ENCODE measurements at places on chromosomes 5 and 9.

DNA sequence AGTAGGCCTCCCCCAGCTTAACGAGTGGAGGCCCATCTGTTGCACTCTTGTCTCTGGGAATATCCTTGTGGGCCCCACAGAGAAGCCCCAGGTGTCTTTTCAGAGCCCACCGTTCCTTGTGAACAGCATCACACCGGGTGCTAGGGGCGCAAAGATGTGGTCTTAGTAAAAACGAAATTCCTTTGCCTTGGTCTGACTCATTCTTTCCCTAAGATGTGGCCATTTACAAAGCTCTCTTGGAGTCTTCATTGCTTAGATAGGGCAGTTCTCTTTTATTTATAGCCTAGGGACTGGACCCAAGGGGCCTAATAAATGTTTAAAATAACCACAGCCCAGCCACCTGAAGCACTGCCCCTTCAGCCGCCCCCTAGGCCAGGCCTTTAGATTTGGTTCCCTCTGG is 52.8 kb upstream of the RPL26L1 start:
- no peak for DNase-seq

DNA sequence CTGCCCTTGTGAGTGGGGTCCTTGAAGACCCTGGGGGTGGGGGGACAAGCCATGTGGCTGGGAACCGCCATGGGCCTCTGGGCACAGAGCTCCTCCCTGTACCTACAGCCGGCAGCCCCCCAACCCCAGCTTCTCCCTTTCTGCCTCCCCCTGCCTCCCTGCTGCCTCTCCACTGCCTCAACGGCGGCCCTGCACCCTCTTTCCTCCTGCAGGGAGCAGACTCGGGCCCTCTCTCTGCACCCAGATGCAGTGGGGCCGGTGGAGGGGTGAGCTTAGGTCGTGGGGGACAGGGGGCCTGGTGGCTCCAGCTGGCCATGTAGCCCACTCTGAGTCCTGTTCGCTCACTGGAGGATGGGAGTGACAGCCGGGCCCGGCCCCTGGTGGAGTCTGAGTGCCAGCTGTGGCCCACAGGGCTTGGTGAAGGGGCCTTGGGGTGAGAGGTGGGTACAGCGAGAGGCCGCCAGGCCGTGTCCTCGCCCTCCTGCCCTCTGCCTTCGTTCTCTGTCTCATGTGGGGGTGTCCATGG is 139.3 kb upstream of the COL5A1 start:
- DNase-seq, result no peak

GRCh38 chr5:9454491-9454890 is 91.4 kb downstream of the SEMA5A start:
- DNase-seq, result no peak

- DNase-seq, result no peak
Observed at GRCh38 chr9:83296123-83296522, 233.2 kb upstream of the RASEF start.

- no peak for DNase-seq
Observed at GRCh38 chr5:85000671-85001070, 616.0 kb upstream of the EDIL3 start.

- no peak for DNase-seq
Observed at GRCh38 chr5:143019614-143020515, 249.7 kb downstream of the ARHGAP26 start.

- no peak for DNase-seq
Observed at GRCh38 chr9:112328545-112328944, 4.9 kb downstream of the PTBP3 start.

DNA sequence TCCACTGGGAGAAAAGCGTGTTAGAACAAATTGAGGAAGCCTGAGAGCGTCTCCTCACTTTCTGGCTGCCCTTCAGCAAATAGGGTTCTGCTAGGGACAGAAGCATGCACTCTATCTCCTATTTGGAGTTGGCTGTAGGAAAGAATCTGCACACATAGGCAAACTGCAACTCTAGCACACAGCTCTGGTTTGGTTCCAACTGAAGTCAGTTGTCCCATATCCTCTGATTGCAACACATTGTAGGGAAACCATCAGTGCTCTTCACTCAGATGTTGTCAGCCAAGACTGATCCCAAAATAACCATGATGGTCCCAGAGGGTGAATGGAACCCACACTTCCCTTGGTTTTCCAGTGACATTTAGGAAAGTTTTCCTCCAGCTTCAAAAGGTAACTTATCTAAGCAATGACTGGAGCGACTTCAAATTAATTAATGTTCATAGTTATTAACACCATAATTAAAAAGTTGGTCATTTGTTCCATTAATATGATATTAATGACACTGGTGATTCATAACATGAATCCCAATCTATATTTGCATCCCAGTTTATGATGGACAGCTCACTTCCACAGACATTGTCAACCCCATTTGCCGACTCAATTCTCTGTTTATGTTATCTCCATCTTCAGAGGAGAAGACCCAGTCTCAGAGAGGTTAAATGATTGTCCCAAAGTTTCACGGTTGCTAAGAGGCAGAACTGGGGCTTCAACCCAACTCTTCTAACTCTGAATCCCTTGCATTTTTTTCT is 136.7 kb upstream of the ZNF462 start:
- DNase-seq, result no peak

Data from stimulated activated CD4-positive, alpha-beta T cell treated with anti-CD3 and anti-CD28 coated beads, TNF-alpha, amount 100 ng/mL, for 24 hours (primary cell).